DMS79 treated with DMSO at 0.1 percent for 48 hours (cell line): ENCODE measurements at places on chromosomes 3 and 15.
A peak's percentile ranks its signal among the peaks of the same experiment; 100 is the strongest.

GRCh38 chr3:126620738-126621137 lies 34.2 kb downstream of the TXNRD3 start:
- DNase-seq, result no peak

DNA sequence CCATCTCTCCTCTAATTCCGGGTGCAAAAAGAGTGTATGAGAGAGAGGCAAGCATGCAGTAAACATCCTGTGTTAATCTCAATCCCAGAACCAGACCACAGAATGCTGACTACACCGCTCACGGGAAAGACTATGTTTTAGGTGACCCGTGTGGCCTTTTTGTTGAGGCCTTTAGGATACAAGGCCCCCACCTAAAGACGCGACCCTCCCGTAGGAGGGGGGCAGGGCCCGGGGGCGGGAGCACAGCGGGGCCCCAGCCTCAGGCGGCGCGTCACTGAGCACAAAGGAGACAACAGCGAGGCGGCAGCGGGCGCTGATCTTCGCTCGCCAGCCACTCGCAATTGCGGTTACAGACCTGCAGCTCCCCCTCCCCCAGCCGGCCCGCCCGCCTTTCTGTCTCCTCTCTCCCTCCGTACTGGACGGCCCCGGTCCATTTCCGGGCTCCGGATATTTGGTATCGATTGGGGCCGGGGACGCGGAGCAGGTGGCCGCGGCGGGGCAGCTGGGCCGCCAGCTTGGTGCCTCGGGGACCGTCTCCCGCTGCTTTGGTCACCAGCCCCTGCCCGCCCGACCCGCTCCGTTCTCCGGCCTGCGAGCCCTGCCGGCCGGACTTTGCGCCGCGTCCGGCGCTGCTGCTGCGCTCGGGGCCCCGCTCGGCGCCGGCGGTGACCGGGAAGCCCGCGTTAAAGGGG lies at the start of gene CCDC50:
Gene CCDC50, plus strand, starts transcription at position 433 of the 692 bp plus-strand sequence. CDS start 281 bp downstream, outside the sequence.
- DNase-seq, result peak; percentile 76

DNA sequence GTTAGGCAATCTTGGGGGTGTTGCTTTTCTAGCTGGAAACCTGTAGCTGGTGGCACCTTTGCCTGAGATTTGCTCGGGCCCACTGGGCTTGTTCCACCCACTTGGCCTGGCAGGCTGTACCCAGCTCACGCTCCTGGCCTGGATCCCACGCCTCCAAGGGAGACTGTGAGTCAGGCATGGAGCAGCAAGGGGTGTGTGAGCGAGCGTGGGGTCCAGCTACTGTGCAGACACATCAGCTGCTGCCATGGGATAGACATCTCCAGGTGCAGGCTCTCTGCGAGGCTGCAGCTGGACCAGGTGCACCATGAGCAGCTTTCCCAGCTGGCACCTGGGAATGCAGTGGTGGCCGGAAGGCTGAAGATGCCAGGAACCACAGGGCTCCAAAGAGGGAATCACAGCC lies 36.0 kb downstream of the NR1D2 start:
- no peak for DNase-seq

DNA sequence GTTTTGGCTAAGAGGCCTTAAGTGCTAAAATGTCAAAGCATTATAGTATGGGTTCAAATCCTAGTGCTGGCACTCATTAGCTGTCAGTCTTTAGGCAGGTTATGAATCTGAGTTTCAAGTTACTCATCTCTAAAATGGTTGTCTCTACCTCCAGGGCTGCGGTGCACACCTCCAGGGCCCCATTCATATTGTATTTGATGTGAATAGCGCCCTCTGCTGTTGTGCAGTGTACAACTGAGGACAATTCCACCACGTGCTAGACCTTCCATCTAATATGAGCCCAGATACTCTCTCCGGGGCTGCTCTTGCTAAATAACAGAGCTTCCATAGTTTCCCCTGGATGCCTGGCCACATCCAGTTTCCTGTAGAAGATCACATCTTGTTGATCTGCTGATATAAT lies 54.3 kb downstream of the OXNAD1 start:
- no peak for DNase-seq

- no peak for DNase-seq
Measured at GRCh38 chr3:69764861-69765260, 25.6 kb downstream of the MITF start.

DNA sequence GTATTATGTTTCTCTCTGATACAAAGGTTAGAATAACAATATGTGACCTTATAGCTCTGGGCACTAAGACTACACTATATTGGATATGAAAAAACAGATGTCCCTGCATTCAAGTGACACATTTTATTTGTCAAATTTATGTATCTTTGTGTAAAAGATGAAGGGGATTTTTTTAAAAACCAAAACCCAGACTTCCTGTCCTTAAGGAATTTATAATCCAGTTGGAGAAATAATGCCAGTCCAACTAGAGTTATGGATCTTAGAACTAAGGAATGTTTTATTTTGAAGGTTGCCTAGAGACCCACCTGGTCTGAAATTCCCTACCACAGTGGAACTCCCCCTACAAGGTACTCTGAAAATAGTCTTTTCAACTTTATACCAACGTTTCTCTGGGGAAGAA lies 33.3 kb upstream of the PIK3CB start:
- no peak for DNase-seq

DNA sequence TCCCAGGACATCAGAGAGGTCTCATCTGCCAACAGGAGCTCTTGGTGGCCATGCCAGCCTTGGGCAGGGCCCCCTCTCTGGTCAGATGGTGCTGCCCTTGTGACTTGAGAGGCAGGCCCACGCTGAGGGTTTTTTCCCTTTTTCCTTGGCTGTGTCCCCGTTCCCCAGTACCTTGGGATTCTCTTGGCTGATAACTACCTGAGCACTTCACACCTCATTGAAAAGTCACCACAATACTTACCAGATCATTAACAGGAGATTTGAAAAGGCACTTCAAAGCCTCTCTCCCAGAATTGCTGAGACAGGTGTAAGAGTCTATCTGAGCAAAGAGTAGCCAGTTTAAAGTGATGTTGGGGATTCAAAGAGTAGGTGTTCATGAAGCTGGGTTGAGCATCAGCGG lies 15.1 kb upstream of the TMEM158 start:
- DNase-seq, result peak; percentile 75

- no peak for DNase-seq
Measured at GRCh38 chr3:55423782-55424181, 63.3 kb downstream of the WNT5A start.

GRCh38 chr3:157268026-157268425 lies 108.1 kb upstream of the CCNL1 start:
- no peak for DNase-seq

- DNase-seq, result no peak
Measured at GRCh38 chr3:50637945-50638344, 21.0 kb downstream of the MAPKAPK3 start.

- no peak for DNase-seq
Measured at GRCh38 chr15:38696109-38696727, 131.6 kb upstream of the RASGRP1 start.

GRCh38 chr15:38129531-38130204 lies 123.0 kb upstream of the SPRED1 start:
- DNase-seq, result no peak

DNA sequence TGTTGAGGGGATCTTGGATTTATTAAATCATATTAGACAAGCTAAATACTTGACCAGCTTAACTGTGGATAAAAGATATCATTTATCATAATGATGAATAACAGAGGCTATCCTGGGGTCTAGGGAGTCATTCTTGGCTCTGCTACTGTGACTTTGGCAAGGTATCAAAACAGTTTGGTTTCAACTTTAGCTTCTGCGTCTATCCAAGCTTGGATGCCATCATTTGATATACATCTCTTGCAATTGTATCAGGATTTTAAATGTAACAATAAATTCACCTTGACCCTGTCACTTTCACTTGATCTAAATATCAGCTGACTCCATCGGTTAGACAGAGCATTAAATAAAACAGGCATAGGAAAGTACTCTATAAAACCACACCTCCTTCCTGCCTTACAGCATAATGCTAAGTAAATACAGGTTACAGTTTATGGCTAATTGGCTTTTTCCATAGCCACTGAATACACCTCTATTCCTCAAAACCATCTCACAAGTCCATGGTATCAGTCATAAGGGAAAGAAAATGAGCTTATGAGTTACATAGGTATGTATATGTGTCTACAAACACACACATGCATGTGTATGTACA lies 262.9 kb downstream of the CTNNB1 start:
- DNase-seq, result no peak

DNA sequence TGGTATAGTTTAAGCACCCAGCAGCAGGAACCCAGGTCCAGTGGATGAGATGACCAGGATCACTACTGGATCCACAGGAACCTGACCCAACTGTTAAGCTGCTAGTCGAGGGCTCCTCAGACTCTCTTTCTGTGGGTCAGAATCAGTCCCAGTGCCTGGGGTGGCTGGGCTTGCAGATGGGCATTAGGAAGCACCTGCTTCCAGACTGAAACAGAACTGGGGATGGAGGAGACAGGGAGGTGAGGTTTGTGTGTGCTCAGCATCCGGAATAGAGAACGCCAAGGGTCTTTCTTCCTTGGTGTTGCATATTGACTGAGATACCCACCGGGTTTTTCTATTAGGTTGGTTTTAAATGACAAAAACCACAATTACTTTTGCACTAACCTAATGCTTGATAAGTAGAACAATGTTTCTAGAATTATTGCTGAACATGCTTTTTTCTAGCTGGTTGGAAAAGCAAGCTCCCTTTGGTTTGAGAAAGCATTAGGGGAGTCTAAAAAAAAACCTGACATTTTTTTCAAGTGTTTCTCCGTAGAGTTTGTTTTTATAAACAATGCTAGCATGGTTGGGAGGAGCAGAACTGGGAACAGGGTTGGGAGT lies 779 bp downstream of the ST3GAL6 start:
- DNase-seq, result no peak
